ENCODE measurements at places on chromosomes 7 and 10. TPM values are rescaled to one million over a fixed set of nuclear protein-coding genes. Genes with fewer than 3 reads are reported as not detected.

Gene NEUROD6
- total RNA-seq, result not detected

Gene SKIDA1
- 6.4 TPM for total RNA-seq

GRCh38 chr7:27148756-27149641 is 1.4 kb upstream of the HOXA6 start:
- DNase-seq, result no peak
- H3K27ac ChIP-seq, result no peak overlapping the region
- H3K27me3 ChIP-seq, result peaks cover 98% of the 10 kb centered on the region
- no peaks in the 10 kb centered on the region for H3K36me3 ChIP-seq
- H3K4me3 ChIP-seq, result no peak overlapping the region

DNA sequence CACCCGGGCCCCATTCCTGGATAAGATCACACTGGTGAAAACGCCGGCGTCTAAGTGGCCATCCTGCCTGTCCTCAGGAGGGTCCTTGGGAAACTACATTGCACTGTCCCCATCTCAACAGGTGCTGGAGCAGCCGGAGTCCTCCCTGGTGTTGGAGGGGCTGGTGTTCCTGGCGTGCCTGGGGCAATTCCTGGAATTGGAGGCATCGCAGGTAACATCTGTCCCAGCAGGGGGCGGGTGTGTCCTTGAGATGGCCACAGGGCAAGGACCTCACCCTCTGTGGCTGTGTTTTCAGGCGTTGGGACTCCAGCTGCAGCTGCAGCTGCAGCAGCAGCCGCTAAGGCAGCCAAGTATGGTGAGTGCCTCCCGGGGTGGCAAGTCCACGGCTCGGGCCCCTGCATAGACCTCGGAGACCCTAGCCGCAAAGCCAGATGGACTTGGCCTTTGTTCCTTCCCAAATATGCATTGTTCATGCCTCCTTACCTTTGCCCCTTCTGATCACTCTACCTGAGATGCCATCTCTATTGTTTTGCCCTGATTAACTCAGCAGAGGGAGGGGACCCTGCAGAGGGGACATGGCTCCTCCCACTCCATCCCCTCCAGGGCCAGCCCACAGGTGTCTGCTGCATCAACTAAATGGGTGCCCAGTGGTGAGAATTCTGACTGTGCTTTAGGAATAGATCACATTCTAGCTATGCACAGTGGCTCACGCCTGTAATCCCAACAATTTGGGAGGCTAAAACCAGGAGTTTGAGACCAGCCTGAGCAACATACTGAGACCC is 23.8 kb downstream of the ELN start:
- DNase-seq, result no peak
- no peak overlapping the region for H3K27ac ChIP-seq
- no peaks in the 10 kb centered on the region for H3K4me1 ChIP-seq
- no peaks in the 10 kb centered on the region for H3K27me3 ChIP-seq
- H3K4me3 ChIP-seq, result no peak overlapping the region

- no peak for DNase-seq
- H3K27ac ChIP-seq, result no peak overlapping the region
- no peaks in the 10 kb centered on the region for H3K27me3 ChIP-seq
These were observed 90.3 kb downstream of the TRRAP start for GRCh38 chr7:98968621-98969020.

GRCh38 chr7:134447383-134447782 is 11.5 kb downstream of the AKR1B1 start:
- no peak overlapping the region for H3K4me3 ChIP-seq
- no peak for DNase-seq
- H3K27me3 ChIP-seq, result no peaks in the 10 kb centered on the region
- peaks cover 61% of the 10 kb centered on the region for H3K36me3 ChIP-seq

GRCh38 chr7:128164061-128164954 is 76.8 kb upstream of the LEP start:
- H3K4me1 ChIP-seq, result peaks cover 18% of the 10 kb centered on the region
- H3K27me3 ChIP-seq, result peaks cover 95% of the 10 kb centered on the region
- H3K36me3 ChIP-seq, result no peaks in the 10 kb centered on the region
- no peak for DNase-seq
- no peak overlapping the region for H3K27ac ChIP-seq

DNA sequence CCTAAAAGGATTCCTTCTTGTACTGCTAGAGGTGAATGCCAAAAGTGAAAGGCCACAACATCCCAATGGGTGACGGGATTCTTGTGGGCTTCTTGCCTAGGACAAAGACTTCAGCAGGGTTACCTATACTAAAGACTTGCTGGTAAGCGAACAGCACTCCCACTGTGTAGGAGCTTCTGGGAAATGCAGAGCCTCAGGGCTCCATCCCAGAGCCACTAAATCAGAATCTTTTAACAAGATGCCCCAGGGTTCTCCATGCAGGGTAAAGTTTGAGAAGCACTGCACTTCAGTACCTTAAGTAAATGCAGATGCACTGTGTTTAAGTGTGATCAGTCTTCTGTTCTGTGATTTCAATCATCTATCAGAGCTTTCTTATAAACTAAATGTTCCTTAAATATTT is 266.9 kb upstream of the KLF14 start:
- no peaks in the 10 kb centered on the region for H3K36me3 ChIP-seq
- DNase-seq, result no peak
- no peak overlapping the region for H3K4me3 ChIP-seq
- no peaks in the 10 kb centered on the region for H3K27me3 ChIP-seq
- peaks cover 48% of the 10 kb centered on the region for H3K4me1 ChIP-seq
- H3K27ac ChIP-seq, result peak overlapping the region; percentile 37

GRCh38 chr10:21497177-21497807 is 28.2 kb downstream of the SKIDA1 start:
- peak; percentile 91 for DNase-seq
- peaks cover 4% of the 10 kb centered on the region for H3K4me1 ChIP-seq
- H3K4me3 ChIP-seq, result peak overlapping the region; percentile 57
- H3K27ac ChIP-seq, result peak overlapping the region; percentile 79
- no peaks in the 10 kb centered on the region for H3K36me3 ChIP-seq

- peaks cover 60% of the 10 kb centered on the region for H3K27me3 ChIP-seq
- peak overlapping the region; percentile 61 for H3K4me3 ChIP-seq
- no peaks in the 10 kb centered on the region for H3K36me3 ChIP-seq
- peak; percentile 73 for DNase-seq
These were observed 1.5 kb downstream of the TRIL start for GRCh38 chr7:28956608-28957063.

GRCh38 chr7:157972914-157973313 is 614.7 kb downstream of the PTPRN2 start:
- H3K27ac ChIP-seq, result no peak overlapping the region
- no peak overlapping the region for H3K4me3 ChIP-seq
- no peaks in the 10 kb centered on the region for H3K36me3 ChIP-seq
- DNase-seq, result no peak

All from heart right ventricle (tissue), 16 donors.